ENCODE measurements at places on chromosomes 7 and 10.

DNA sequence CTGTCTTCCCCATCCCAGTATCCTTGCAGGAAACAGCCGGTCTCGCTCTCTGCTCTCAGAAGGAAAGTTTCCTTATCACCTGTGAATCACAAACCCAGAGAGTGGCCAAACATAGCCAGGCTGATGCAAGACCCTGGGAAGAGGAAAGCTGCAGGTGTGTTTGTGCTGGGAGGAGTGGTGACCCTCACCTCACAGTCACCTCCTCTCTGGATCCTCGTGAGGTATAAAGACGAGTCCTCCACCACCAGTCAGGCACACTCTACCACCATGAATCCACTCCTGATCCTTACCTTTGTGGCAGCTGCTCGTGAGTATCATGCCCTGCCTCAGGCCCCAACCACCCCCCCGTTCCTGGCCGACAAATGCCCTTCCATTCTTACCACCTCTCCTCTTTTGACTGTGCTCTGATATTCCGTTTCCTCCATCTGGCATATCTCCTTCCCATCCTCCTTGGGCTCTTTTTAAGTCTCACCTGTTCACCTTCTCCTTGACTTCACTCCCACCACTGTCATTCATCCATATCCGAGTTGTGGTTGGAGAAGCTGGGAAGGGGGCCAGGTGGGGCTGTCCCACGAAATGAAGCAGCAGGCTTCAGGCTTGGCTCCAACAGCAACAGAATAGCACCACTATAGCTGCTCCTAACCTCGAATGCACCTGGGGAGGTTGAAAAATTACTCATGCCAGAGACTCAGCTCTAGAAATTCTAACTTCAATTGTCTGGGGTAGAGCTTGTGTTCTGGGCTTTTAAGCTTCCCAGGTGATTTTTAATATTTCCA is at the start of gene PRSS1:
Gene PRSS1 (plus strand): TSS at position 255 of the 776 bp plus-strand sequence. CDS start 13 bp downstream, at position 268.
- DNase-seq, result no peak

DNA sequence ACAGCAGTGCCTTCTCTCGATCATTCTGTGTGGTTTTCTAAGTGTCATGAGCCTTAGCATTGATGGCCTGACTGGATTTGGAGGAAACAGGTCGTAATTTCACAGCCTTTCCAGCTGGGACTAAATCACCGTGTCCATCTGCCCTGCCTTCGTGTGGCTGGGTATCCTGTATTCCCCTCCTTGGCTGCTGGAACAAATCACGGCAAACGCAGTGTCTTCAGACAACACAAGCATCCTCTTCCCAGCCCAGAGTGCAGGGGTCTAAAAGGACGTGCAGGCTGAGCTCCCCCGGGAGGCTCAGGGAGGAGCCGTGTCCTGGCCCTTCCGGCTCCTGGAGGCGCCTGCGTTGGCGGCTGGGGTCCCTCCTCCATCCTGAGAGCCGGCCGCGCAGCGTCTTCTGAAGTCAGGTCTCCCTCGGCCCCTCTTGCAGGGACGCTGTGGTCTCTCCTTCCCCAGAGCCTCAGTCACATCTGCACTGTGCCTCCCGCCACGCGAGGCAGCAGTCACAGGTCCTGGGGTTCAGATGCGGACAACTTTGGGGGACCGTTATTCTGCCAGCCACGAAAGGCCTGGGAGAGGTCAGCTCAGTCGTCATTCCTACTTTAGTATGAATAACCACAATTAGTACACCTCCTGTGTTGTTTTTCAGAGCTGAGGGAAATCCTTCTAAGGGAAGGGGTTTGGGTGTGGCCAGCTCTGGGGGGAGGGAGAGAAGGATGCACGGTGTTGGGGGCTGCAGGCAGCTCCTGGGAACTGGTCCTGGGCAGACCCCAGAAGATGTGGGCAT is 41.1 kb downstream of the FAM20C start:
- DNase-seq, result no peak

- DNase-seq, result no peak
Observed at GRCh38 chr7:31104361-31105255, 52.5 kb downstream of the ADCYAP1R1 start.

DNA sequence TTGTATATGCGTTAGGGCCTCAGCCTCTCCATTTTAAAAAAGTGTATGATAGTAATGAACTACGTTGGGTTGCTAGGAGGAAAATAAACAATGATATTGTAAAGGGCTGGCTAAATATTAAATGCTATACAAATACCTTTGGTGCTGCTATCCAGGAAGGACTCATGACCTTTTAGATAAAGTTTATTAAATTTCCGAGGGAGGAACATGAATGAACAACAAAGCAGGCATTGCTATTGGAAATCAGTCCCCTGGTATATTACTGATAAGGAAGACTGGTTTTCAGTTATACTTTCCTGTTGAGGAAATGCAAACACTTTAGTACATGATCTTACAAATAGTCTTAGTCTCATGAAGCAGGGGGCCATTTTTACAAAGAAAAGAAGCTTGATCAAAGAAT is 17.2 kb upstream of the AGR2 start:
- DNase-seq, result no peak

GRCh38 chr10:133442967-133443924 is 10.5 kb upstream of the SCART1 start:
- DNase-seq, result no peak

DNA sequence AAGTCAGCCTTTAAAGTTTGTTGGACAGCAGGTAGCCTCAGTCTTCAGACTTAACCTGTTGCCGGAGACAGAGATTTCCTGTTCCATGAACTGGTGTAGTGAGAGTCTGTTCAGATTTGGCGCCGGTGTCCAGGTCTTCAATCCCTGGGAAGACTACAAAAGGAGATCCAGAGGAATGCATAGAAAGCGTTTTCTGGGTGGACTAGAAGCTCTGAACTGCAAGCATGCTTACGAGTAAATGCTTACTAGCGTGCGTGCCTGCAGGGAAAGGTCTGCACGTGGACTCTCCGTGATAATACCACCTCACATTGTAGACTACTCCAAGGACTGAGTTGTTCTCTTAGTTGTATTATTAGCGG is 878 bp downstream of the GLRX3 start:
- DNase-seq, result no peak

DNA sequence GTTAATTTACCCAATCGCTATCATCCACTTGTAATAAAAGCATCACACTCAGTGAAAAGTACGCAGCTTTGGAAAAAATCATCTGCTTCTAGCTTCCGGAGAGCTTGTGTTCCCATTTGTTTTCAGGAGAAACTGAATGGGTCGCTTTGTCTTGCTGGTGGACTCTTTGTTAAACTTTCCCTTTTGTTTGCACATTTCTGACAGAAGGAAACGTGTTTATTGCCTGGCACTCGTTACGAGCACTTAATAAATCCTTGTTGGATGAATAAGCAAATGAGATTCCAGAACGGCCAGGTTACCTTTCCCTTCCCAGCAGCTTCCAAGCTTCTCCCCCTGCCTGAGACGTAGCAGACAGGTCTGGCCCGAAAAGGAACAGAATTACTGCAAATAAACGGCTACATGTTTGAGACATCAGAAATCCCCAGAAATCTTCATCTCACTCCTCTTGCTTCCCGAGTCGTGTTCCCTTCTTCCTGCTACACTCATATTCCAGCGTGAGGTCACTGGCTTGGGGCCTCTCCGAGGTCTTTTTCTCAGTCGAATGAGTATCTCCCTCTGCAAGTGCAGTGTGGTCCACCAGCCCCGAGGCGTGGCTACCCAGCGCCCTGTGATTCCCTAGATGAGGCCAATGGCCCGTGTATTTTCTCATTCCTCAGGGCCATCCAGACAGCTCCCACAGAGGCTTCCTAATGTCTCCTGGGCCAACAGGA is 167.2 kb downstream of the FRMD4A start:
- no peak for DNase-seq

GRCh38 chr7:116524609-116525297 is at the start of gene CAV1:
Gene CAV1, plus strand, starts transcription at chr7:116525036. Its CDS starts 27 bp downstream, at chr7:116525063.
- no peak for DNase-seq

DNA sequence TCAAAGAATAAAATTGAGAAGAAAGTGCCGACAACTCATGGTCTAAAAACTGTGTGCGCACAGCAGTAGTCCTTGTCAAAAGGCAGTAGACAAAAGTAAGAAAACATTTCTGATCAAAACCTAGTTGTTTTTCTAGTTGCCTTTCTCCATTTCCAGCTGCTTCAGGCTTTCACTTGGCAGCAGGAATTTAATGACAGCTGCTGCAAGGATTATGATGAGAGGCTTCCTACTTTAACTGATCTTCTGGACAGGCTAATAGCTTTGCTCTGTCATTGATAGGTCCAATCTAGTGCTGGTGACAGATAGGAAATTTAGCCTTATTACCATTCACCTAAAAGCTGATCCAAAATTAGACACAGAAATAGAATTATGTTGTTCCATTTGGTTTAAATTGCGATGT is 110.7 kb upstream of the SEMA3C start:
- DNase-seq, result no peak

DNA sequence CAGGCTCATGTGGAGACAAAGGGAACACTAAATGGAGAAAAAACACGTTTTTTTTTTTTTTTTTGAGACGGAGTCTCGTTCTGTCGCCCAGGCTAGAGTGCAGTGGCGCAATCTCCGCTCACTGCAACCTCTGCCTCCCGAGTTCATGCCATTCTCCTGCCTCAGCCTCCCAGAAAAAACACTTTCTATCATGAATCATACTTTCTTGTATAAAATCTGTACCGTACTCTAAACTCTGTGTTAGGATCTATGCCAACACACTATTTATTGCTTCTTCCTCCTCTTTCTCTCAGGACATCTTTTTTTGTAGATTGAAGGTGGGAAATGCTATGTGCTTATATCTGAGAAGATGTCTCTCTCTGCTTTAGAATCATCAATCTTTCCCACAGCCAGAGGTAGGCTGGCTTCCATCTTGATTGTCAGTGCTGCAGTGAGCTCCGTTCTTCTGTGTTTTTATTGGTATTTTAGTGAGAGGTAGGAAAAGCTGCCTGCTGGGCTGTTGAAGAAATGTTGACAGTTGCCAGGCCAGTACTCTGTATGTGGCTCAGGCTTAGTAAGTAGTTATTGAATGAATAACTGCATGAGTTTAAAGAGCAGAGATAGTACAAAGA is 101.1 kb downstream of the GPR85 start:
- no peak for DNase-seq

- no peak for DNase-seq
Observed at GRCh38 chr10:101030496-101031127, 317 bp downstream of the PDZD7 start.

DNA sequence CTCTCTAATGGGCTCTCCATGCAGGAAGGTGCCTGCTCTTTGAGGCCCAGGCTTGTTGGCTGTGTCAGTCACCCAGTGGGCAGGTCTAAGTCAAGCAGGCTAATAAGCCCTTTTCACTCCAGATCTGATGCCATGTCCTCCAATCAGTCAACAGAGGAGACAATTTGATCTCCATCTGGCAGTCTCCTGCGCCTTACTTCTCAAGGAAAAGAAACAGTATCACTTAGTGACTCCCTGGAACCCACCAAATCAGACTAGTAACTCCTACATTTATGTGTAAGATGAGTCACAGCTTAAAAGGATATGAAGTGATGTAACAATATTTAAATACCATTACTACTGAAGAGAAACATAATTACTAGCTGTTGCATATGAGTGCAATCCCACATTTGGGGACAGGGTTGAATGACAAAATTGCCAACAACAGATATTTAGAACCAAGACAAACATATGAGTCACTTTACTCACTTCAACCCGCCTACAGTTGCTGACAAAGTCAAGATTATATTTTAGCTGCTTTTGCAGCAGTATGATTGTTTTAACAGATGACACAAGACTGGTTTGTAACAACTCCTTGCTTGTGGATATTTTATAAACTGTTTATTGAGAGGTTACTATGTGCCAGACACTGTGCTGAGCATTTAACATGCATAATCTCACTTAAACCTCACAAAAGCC is 72.1 kb downstream of the USP6NL start:
- DNase-seq, result no peak

- peak; percentile 14 for DNase-seq
Observed at GRCh38 chr7:86479144-86479543, 164.6 kb upstream of the GRM3 start.

DNA sequence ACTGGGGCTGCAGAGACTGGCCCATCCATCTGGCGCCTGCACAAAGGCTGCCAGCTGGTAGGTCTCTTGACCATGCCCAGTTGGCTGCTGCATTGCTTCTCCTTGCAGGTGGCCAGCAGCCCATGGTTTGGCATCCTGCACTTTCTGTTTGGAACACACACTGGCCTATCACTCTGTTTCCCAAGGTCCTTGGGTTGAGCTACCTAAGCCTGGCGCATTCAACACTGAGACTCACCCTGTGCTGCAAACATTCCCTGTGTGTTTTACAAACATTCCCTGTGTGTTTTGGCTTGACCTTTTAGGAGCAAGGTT is 55.5 kb downstream of the TACR2 start:
- no peak for DNase-seq

GRCh38 chr10:28945959-28946358 is 268.6 kb downstream of the BAMBI start:
- no peak for DNase-seq

DNA sequence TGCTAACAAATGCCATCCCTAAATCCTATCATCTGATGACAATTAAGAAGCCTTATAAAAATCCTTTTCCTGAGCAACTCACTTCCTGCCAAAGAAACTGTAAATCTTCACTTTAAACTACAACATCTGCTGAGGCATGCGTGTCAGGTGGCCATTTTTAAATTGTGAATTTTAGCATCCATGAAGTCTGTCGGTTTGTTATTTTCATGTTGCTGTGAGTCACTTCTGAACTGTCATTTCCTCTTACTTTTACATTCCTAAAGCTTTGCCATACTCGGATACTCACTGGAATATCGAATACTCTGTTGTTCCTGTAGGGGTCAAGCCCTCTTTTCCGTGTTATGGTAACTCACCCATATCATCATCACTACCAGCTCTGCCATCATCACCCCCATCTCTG is 34.3 kb upstream of the TMEM26 start:
- DNase-seq, result no peak

DNA sequence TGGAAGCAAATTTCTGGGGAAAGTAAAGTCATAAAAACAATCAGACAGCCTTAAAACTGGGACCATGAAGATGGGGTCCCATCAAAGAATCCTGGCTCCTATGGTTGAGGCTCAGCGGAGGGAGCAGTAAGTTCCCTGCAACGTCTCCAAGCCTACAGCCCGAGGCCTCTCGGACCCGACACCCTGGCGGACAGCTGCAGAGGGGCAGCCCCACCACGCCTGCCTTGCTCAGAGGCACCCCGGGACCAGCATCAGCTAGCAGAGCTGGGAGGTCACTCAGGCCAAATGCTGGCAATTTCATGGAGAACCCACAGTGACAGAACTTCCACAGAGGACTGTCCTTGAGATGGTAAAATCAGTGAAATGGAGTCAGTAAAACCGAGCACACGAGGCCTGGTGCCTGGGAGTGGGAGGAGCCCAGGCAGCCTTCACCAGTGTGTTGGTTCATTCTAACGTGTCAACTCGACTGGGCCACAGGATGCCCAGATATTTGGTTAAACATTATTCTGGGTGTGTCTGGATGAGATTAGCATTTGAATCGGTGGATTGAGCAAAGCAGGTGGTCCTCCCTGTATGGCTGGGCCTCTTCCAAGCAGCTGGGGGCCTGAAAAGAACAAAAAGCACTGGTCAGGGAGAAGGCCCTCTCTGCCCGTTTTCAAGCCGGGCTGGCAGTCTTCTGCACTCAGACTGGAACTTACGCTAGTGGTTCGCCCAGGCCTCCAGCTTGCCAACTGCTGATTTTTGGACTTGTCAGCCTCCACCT is 96.2 kb upstream of the INSIG1 start:
- DNase-seq, result no peak

Measured in forelimb muscle (tissue), 1 donor.